HFFc6 (cell line): ENCODE measurements at places on chromosomes 7 and 10.
A peak's percentile ranks its signal among the peaks of the same experiment; 100 is the strongest.

DNA sequence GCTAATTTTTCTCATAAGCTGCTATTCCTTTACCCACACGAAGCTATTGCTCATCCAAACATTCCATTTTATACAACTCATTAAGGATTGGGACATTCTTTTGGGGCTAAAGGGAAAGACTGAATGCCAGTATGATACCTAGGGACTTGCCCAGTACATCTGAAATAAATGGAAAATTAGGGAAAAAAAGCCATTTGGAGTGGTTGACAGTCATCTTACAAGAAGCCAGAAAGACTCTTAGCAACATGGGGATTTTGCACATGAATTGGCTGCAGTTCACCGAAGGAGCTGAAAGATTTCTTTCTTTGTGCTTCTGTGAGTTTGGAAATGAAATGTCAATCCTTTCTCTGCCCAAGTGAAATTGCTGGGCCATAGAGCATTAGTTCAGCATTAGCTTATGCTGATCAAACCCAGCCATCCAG is 43.3 kb upstream of the MTURN start:
- peak; percentile 77 for DNase-seq

DNA sequence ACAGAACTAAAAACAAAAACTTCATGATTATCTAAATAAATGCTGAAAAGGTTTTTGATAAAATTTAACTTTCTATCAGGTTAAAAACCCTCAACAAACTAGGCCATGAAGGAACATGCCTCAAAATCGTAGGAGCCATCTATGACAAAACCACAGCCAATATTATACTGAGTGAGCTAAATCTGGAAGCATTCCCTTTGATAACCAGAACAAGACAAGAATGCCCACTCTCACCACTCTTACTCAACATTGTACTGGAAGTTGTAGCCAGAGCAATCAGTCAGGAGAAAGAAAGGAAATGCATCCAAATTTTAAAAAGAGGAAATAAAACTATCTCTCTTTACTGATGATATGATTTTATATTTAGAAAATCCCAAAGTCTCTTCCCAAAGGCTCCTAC is 228.7 kb downstream of the CHRM2 start:
- no peak for DNase-seq

GRCh38 chr10:48803801-48804584 is 119.3 kb downstream of the WDFY4 start:
- no peak for DNase-seq

DNA sequence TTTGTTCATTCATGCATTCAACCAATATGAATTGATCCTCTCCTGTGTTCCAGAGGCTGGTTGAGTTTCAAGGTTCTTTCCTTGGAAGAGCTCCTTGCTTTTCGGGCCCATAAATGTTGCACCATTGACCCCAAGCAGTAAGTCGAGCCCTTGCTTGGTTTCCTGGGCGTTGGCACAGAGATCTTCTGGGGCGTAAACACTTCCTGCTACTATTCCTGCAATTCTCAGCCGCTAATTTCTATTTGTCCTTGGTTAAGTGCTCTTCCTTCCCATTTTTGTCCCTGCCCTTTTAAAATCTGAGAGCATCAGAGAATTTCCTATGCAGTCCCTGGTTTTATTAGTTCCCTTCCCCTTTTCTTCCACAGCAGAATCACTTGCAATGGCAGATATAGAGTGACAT is 44.1 kb upstream of the ADRB1 start:
- no peak for DNase-seq

GRCh38 chr10:124564881-124565280 is 103.3 kb downstream of the LHPP start:
- no peak for DNase-seq

DNA sequence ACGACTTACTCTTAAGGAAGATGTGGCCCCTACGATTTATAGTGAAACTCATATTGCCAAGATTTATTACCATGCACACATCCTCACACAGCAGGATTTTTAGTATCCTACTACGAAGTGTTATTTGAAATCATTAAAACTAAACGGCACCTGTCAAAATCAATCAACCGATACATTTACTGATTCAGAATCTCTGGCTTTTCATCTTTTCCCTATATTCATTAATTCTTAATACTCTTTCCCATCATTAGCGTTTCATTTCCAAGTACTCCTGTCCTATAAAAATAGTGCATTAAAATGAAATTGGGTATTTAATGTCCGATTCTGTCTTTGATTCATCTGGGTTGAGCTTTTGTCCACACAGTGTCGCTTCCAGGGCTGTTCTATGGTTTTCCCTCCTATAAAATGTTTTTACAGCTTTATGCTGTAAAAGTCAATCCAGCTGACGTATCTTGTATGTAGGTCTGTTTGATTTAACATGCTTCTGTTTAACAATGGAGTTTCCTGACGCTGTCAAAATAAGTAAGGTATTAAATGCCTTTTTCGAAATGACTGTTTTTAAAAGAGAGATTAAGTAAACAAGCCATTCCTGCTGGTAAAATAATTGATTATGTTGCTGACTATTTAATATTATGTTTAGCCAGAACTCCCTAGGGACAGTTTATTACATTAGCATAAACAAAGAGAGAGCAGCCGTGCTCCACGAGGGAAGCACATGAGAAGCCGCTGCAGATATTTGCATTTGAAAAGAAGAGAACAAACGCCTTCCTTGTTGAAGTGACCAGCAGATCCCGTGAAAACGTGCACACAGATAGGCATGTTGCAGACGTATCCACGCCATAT is 22.3 kb upstream of the SFMBT2 start:
- DNase-seq, result no peak

DNA sequence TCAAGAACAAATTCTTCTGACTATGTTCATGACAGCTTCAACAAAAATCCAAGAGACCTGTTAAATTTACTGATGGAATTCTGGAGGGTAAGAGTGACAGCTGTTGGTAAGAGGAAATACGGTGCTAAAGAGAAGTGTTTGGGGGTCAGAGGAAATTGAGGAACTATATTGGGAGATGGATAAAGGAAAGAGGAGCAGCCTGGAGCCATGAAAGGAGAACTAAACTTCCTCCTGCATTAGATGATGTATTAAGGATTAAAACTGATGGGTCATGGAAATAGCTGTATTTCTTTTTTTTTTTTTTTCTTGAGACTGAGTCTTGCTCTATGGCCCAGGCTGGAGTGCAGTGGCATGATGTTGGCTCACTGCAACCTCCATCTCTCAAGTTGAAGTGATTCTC is 95.3 kb downstream of the HERPUD2 start:
- no peak for DNase-seq

GRCh38 chr10:22978287-22978686 is 50.4 kb downstream of the ARMC3 start:
- DNase-seq, result no peak
